SHP77 treated with DMSO at 0.1 percent for 48 hours (cell line): ENCODE measurements at places on chromosomes 13 and 19.
A peak's percentile ranks its signal among the peaks of the same experiment; 100 is the strongest.

GRCh38 chr19:4130744-4131438, 7.0 kb upstream of the MAP2K2 start:
- peak; percentile 4 for DNase-seq

- no peak for DNase-seq
Measured at GRCh38 chr19:38932425-38933179, 1.9 kb downstream of the MRPS12 start.

DNA sequence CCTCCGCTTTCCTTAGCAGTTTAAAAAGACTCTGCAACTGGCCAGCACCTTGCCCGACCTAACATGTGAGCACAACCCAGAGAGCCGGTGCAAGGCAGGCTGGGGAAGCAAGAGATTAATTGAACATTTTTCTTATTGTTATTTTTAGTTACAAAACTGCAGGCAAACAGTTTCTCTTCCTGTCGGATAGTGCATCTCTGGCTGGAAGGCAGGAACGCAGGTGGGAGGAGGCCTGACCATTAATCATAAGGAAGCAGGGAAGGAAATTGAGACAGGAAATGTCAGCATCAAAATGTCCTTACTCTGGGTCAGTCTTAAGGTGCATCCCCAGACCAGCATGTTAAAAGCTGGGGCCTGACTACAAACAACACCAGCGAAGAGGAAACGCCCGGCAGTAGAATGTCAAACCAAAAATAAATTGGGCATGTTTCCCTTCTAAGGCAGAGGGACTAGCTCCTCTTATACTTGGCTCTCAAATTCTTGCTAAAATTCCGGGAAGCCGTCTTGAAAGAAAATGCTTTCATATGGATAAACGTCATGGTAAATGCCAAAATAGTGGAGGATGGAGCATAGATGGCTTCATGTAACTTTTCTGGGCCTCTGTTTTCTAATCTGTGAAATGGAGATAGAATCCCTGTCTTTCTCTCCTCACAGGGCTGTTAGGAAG, 226.8 kb downstream of the RAP2A start:
- DNase-seq: no peak

DNA sequence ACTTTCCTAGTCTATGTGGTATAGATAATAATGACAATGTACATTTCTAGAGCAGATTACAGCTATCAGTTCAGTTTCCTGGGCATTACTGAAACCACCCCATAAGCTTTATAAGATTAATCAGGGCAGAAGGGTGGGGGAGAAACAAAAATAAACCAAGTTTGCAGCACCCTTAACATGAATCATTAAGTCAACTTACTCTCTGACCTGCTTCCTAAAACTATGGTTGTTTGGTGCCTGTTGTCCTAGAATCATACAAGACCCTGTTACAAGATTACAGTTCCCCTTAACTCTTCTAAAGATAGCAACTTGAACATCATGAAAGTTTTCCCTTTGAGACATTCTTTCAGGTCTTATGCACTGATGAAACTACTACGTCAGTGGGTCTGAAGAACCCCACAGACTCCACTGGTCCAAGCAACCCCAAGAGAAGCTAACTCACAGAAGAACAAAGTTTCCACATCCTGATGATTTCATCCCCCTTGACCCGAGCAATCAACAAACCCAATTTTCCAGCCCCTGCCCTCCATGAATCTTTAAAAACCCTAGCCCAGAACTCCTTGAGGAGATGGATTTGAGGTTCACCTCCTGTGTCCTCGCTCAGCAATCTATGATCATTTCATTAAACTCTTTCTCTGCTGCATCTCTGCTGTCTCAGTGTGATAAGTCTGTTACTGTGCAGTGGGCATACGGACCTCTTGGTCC, 336.5 kb downstream of the FOXO1 start:
- no peak for DNase-seq

DNA sequence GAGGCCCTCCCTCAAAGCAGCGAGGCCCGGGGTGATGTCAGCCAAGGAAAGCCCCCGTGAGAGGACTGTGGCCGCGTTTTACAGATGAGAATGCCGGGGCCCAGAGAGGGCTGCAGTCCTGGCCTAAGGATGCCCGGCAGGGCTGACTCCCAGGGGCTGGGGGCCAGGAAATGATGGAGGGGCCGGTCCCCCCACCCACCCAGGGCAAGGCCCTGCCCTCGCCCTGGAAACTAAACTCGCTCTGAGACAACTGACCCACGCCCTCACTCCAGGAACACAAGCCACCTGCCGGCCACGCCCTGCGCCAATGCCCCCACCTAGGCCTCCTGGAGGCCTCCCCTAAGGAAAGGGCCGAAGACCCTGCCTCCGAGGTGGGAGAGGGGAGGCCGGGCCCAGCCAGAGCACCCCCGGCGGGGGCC, 7.2 kb downstream of the ZBTB7A start:
- DNase-seq: no peak

DNA sequence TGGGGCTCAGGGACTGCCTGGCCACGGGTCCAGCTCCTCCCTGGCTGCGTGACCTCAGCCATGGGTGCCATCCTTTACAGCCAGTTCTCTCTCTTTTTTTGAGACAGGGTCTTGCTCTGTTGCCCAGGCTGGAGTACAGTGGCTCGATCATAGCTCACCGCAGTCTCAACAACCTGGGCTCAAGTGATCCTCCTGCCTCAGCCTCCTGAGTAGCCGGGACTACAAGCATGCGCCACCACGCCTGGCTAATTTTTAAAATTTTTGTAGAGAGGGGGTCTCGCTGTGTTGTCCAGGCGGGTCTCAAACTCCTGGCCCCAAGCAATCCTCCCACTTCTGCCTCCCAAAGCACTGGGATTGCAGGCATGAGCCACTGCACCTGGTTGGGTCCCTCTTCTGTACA, 75.4 kb downstream of the PTPRS start:
- no peak for DNase-seq

DNA sequence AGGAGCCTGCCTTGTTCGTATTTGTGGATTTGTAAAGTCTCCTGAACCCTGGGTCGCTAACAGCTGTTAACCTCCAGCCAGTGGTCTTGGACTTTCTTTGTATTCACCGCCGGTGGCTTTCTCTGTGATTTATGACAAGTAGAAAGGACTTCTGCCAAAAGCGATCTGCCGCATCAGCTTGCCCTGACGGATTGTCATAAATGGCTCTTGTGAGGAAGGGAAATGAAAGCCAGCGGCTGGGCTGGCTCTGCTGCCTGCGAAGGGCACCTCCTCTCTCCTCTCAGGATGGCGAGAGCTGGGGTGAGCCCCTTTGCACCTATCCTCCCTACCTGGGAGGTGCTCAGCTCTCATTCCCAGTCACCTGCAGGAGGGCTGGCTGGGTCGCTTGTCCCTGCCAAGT, 25.6 kb downstream of the DHRS12 start:
- DNase-seq: no peak

GRCh38 chr19:30206187-30206586, 166.0 kb upstream of the ZNF536 start:
- no peak for DNase-seq

DNA sequence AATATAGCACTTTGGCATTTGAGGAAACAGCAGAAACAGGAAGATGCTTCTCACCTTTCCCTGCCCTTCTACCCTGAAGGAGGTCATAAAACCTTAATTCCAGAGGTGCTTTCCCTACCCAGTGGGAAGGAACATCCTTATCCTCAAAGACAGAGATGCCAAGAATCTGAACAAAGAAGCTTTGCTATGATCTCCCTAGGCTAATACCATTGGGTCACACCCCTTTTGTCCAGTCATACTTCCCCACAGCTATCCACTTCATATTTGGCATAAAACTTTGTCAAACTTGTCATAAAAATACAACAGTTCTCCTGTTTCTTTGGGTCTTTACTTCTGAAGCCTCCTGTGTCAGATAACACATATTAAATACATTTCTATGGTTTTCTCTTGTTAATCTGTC, 21.7 kb upstream of the RXFP2 start:
- DNase-seq: no peak

DNA sequence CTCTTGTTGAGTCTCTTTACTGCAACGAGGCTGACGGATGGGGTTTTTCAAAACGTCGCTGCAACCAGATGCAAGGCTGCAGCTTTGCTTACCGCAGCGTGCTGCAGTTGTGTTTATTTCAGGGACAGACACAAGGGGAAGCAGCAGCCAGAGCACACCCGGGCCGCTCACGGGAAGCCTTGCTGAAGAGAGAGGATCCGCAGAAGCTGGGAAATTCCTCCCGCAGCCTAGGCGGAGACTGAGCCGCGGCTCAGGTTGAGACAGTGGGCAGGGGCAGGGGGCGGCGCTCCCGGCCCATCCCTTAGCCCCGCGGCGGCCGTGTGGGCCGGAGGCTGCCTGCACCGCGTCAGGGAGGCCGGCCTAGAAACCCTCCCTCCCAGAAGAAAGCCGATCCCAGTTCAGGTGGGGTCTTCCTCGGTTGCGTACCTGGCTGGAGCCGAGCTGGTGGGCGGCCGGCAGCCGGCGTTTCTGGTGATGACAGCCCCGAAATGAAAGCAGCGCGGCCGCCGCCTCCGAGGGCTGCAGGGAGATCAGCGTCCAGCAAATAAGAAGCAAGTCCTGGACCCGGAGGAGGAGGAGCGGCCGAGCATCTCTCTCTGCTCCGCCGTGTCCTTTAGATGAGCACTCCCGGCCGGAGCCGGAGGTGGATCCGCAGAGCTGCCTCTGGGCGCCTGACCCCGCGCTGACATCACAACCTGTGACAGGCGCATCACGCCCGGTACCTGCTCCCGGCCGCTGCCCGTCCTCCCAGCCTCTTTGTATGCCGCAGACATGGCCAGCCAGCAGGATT, at the start of gene FRY:
Gene FRY (plus strand): TSS at position 750 of the 790 bp plus-strand sequence. CDS start 22 bp downstream, at position 772.
- peak; percentile 48 for DNase-seq

- no peak for DNase-seq
Measured at GRCh38 chr13:110479648-110480047, 81.9 kb downstream of the RAB20 start.

GRCh38 chr19:50794876-50795663, 4.9 kb downstream of the ACP4 start:
- DNase-seq: no peak

DNA sequence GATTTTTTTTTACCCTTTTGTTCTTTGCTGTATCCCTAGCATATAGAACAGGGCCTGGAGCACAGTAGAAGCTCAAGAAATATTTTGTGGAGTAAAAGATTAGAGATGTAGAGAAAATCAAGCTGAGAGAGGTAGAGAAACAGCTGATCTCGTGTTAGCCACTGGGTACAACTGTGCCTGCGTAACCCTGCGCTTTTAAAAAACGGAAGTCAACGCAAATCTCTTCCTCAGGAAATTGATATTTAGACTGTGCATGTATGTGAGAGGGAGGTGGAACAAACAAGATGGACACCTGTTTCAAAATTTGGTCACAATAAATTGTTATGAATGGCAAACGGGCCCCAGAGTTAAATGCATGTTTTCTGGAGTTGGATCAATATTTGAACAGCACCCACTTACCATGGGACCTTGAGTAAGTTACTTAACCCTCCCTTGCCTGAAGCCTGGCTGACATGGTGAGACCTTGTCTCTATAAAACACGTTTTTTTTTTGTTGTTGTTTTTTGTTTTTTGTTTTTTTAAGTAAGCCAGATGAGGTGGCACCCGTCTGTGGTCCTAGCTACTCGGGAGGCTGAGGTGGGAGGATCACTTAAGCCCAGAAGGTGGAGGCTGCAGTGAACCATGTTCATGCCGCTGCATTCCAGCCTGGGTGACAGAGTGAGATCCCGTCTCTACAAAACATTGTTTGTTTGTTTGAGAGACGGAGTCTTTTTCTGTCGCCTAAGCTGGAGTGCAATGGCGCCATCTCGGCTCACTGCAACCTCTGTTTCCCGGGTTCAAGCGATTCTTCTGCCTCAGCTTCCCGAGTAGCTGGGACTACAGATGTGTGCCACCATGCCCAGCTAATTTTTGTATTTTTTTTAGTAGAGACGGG, 3.3 kb upstream of the EPOR start:
- no peak for DNase-seq

- no peak for DNase-seq
Measured at GRCh38 chr19:8462571-8462970, 17.8 kb downstream of the HNRNPM start.

GRCh38 chr19:607301-608154, 17.8 kb downstream of the HCN2 start:
- no peak for DNase-seq

- no peak for DNase-seq
Measured at GRCh38 chr19:31943191-31943661, 402.2 kb upstream of the ZNF507 start.

DNA sequence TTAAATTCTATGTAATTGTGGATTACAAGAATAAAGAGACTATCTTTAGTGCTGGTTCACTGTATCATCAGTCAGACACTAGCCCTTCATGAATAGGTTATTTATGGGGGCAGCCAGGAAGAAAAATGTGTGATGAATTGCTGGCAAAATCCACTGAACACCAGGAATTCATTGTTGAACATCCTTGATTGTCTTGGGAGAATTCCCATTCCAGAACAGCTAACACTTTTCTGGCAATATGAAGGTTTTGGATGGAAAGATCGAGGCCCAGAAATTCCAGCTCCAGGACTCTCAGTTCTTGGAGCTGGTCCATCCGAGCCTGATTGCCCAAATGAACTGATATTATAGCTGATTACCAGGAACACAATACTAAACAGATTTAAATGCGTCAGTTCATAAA, 11.5 kb upstream of the SPART start:
- DNase-seq: no peak

GRCh38 chr19:23118400-23118799, 1.6 kb downstream of the ZNF730 start:
- DNase-seq: no peak

GRCh38 chr19:46896076-46896794, 35.4 kb downstream of the ARHGAP35 start:
- DNase-seq: no peak

GRCh38 chr13:59319276-59319675, 844.5 kb downstream of the DIAPH3 start:
- no peak for DNase-seq

GRCh38 chr19:56814656-56815055, 25.9 kb downstream of the PEG3 start:
- DNase-seq: no peak

GRCh38 chr13:33711436-33711835, 106.5 kb upstream of the RFC3 start:
- no peak for DNase-seq

GRCh38 chr13:32195713-32196112, 119.5 kb downstream of the ZAR1L start:
- no peak for DNase-seq

DNA sequence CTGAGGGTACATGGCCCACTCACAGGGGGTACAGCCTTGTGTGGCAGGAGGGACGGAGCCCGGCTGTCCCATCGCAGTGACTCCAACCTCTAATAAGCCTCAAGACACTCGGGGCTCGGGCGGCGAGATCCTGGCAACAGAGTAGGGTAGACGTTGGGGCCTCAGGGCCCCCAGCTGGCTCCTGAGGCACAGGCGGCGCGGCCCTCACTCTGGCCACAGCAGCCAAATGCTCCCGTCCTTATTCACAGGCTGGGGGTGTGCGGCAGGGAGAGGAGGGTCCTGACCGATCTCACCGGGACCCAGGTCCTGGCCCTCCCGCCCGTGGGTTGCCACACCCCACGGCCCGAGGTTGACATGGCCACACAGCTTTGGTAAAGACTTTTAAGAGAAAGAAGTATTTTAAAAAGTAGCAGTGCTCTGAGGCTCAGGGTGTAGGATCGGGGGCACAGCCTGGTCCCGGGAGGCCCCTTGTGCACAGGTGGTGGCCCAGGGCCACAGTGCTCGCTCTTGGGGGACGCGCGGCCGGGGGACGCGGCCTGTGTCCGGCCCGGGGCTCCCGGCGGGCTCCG, 7.6 kb downstream of the SLC39A3 start:
- DNase-seq: no peak
